Effector CD4-positive, alpha-beta T cell (primary cell): ENCODE measurements at places on chromosomes 1 and 21.

DNA sequence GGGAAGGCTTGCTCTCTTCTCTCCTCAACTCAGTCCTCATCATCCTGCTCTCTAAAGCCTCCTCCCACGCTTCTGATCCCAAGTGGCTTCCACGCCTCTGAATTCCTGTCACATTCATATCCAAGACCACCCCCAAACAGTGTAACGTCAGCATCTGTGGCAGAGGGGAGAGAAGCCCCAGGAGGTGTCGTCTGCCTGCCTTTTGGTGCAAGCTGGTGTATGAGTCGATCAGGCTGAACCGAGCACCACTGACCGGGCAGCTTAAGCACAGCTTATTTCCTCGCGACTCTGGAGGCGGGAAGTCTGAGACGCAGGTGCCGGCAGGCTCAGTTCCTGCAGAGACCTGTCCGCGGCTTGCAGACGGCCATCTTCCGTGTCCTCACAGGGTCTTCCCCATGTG lies 123.8 kb upstream of the RAB4A start:
- DNase-seq, result no peak

DNA sequence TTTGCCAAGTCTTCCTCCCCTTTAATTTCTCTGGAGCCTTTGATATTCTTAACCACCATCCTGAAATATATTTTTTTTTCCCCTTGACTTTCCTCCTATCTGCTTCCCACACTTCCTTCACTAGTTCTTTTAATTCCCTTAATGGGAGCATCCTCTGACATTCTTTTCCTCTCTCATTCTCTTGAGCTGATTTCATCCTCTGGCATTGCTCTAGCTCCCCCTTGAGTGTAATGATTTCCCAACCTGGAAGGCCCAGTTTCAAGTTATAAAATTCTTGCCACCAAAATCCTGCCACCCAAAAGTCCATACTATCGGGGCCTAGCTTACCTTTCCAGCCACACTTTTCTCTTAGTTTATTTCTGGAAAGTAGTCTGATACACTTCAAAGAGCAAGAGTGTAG lies 39.5 kb upstream of the UBE2U start:
- no peak for DNase-seq

- DNase-seq, result peak; percentile 73
Measured at GRCh38 chr1:29235955-29236711, at the start of gene PTPRU. Gene PTPRU, plus strand, starts transcription at chr1:29236522. Its CDS starts 123 bp downstream, at chr1:29236645.

GRCh38 chr21:20249401-20249800 lies 748.8 kb upstream of the NCAM2 start:
- no peak for DNase-seq

GRCh38 chr21:31130821-31131220 lies 92.5 kb upstream of the KRTAP19-8 start:
- DNase-seq, result no peak

DNA sequence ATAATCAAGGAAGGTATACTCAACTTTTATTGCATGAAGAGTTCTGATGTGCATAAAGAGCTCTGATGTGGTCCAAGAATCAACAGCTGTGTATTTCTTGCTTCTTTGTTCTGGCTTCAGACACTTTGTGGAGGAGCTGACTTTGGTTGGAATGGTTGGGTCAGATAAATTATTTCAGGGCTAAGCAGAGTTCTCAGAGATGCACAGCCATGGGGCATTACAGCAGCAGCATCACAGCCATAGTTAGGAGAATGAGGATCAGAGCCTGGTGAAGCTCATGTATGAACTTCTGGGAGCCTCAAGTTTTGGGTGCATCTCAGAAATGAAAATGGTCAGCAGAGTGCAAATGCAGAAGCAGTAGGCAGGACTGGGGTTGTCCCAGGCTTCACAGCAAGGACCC lies 267.4 kb upstream of the RUNX1 start:
- DNase-seq, result no peak

- DNase-seq, result no peak
Measured at GRCh38 chr21:34615487-34615814, 538 bp upstream of the RCAN1 start.

DNA sequence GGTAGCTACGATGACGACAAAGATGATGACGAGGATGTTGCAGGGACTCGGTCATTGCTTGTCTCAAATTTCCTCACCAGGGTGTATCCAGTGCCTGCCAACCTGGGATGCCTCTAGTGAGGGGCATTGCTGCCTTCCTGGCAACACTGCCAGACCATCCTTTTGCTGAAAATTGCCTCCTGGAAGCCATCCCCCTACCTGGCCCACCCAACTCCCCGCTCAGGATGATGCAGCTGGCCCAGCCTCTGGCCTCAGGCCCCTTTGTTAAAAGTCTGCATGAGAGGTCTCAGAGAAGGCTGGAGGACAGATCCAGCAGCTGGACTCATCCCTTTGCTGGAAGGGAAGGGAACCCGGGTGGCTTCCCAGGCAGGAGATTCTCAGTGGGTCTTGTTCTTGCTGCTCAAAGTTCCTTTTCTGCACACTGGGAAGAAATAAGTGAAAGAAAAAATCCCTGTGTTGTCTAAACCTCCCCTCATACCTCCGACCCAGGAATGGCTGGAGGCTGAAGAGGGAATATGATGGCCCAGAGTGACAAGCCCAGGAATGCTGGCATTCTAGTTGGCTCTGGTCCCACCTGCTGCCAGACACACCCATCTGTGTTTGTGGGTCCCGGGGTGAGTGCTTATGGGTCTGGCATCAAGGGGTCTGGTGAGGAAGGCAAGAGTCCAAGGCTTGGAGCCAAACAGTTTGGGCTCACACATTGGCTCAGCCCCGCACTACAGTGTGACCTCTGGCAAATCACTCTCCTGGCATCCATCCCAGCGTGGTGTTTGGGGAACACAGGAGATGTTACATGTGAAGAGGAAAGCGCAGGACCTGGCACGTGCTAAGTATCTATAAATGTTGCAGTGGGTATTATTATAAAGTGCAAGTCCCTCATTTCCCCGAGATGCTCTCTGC lies 6.7 kb upstream of the FNDC5 start:
- DNase-seq, result no peak

GRCh38 chr21:17786071-17786850 lies 32.9 kb downstream of the C21orf91 start:
- DNase-seq, result no peak

DNA sequence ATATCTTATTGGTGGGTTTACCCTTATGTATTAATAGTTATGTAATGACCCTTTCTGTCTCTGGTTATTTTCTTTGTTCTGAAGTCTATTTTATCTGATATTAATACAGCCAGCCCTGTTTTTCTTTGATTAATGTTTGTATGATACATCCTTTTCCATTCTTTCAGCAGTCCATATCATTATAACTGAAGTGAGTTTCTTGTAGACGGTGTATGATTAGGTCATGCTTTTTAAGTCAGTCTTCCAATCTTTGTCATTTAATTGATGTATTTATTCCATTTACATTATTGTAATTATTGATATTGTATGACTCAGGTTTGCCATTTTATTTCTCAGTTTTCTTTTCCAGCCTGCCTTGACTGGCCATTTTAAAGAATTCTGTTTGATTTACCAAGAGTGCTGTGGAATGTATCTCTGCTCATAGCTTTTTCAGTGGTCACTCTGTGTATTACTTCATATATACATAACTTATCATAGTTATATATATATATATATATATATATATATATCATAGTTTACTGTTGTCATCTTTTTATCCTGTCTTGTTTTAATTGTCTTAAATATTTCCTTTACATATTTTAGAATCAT lies 10.5 kb downstream of the RAB4A start:
- no peak for DNase-seq

GRCh38 chr1:178513278-178513983 lies 522 bp downstream of the TEX35 start:
- DNase-seq, result no peak

DNA sequence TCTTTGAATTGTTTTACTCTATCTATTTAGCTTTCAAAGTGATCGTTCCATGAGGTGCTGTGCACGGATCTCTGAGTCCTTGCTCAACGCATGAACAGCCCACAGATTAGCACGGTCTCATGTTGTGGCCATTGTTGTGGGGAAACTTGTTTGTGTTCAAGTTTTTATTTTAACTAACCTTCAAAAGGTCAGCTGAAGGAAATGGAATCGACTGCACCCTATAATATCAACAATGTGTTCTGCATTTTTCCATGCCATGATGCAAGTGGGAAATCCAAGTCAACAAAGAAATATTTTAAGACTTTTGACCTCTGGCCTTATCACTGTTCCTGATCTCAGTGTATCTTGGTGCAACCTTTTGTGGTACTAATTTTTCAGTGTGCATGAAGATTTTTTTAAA lies 6.1 kb downstream of the SH2D1B start:
- no peak for DNase-seq

DNA sequence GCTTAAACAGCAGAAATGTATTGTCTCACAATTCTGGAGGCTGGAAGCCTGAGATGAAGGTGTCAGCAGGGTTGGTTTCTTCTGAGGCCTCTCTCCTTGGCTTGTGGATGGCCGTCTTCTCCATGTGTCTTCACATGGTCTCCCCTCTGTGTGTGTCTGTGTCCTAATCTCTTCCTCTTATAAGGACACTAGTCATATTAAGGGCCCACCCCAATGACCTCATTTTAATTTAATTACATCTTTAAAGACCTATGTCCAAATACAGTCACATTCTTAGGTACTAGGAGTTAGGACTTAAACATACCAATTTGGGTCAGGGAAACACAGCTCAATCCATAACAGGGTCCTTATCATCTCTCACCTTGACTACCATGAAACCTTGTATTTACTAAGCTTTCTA lies 14.8 kb upstream of the OLIG2 start:
- DNase-seq, result no peak

DNA sequence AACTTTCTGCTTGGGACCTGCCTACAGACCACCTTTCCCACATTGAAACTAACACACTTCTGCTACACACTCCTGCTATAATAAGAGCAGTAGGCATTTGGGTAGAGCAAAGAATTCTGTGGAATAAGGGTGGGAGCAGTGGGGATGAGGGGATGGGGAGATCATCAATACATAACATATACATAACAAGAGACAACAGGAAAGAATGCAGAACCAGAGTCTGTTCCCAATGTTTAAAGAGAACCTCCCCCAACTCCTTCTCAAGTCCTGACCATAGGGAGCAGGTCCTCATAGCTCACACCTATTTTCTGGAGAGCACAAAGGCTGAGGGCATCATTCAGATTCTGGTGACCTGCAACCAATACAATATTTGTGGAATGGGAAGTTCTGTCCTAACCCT lies 121.6 kb upstream of the BARHL2 start:
- DNase-seq, result no peak

DNA sequence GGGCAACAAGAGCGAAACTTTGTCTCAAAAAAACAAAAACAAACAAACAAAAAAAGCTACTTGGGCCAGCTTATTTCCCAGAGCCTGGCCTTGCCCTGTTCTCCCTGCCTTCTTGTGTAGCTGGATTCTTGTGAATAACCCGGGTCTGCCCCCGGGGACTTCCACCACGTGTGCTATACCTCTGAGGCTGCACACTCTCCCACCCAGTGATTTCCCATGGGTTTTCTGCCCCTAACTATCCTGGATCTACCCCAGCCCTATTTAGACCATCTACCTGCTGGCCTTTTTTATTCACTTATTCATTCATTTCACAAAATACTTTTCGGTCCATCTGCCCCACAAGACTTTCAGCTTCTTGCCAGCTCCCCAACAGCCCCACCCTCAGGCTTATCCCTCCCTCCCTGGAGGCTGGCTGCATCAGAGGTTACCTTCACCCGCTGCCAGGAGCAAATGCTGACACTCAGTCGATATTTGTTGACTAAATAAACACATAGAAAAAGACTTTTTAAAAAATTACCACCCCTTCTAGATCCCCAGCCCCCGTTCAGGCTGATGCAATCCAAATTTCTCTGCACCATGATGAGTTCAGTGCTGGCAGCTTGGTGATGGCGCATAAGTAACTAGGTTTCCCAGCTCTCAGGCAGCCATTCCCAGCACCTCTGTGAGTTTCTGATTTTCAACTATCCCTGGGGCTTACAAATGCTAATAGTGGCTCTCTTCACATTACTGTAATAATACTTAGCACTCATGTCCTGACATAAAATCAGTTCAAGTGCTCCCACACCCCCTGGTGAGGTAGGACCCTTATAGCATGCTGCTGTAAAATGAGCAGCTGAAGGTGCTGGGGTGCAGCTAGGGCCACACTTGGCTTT lies 30.7 kb upstream of the TARBP1 start:
- no peak for DNase-seq

DNA sequence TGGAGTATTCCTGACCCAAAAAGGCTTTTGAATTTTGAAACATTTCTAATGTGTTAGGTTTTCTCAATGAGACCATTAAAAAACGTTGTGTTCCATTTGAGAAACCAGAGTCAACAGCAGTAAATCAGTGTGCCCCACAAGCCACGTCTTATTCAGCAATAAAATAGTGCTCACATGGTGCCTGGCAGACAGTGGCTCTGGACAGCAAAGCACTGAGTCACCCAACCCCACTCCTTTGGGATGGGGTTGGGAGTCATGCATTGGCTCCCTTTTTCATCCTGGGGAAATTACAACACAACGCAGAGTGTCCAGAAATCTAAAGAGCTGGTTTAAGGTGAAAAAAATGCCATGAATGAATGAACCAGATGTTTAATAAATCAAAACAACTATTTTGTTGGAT lies 46.5 kb downstream of the KCNJ15 start:
- DNase-seq, result no peak

- DNase-seq, result no peak
Measured at GRCh38 chr21:40658311-40658710, 188.6 kb downstream of the DSCAM start.

DNA sequence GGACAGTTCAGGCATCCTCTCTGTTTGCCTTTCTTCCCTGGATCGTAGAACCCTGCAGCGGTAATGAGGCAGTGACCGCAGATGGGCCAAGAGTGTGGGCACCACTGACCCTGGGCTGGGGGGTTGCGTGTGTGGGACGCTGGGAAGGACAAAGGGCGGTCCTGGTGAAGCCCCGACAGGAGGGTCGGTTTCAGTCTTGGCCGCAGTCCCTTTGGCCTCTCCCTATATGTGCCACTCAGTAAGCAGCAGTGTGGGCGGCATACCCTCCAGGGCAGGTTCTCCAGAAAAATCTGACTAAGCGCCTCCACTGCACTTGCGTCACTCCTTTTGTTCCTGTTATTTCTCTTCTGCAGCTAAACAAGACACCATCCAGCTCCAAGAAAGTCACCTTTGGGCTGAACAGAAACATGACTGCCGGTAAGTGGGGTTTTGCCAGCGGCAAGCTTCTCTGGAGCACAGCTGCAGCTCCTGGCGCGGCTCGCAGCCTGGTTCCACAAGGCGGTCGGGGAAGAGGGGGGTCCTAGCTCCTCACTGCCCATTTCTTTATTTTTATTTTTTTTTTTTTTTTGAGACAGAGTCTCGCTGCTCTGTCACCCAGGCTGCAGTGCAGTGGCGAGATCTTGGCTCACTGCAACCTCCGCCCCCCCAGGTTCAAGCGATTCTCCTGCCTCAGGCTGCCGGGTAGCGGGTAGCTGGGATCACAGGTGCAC lies 27.7 kb upstream of the PDXK start:
- DNase-seq, result no peak

DNA sequence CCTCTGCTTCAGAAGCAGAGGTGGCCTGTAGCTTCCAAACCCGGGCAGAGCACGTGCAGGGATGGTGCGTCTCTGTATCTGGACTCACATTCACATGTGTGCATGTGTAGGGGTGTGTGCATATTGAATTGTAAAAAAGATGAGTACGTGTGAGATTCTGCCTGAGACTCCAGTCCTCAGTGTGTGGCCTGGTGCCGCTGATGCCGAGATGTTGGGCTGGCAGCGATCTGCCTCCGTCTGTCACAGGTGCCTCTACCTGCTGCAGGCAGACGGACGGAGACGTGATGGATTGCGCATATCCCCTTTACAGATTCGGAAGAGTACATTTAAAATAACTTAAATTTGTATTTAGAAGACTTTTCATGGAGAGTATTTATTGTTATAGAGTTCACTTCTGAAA lies 53.6 kb downstream of the ADARB1 start:
- no peak for DNase-seq
